Common myeloid progenitor, CD34-positive (primary cell): ENCODE measurements at places on chromosomes 13 and 19.

GRCh38 chr13:73715911-73716510 lies 418.2 kb downstream of the KLF12 start:
- peak; percentile 47 for DNase-seq

- DNase-seq = no peak
Measured at GRCh38 chr19:53013621-53014020, at the start of gene ERVV-1. Gene ERVV-1, plus strand, starts transcription at chr19:53013921. Its CDS starts 170 bp downstream, at chr19:53014091.

DNA sequence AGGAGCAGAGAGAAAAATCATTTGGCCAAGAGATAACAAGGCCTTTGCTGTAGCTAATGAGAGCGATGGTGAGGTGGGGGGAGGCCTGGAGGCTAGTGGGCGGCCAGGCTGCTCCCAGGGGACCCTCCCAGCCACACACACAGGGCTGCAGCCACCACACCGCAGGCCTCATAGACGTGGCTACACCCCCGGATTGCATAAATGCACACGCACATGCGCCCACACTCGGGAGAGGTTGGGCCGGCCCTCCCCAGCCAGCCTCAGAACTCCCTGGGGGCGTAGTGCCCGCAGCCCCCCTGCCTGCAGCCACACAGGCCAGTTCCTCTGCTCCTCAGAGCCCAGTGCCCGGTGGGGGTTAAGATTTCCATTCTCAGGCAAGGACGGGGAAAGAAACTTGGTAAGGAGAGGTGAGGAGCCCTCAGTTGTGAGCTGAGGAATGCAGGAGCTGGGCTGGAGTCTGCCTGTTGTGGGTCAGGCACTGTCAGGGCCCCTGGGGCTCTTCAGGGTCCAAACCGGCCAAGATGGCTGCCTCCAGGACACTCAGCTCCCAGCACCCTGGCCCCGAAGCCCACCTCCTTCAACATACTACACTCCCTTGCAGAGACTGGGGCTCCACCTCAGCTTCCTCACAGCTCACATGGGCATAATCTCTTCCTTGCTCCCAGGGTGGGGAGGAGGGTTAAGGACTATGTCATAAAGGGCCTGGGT lies 8.0 kb downstream of the PTH2 start:
- DNase-seq = no peak

GRCh38 chr13:77533875-77534788 lies 1.4 kb upstream of the SCEL start:
- DNase-seq = no peak

GRCh38 chr19:18259893-18260292 lies 14.4 kb downstream of the IQCN start:
- DNase-seq = peak; percentile 6

DNA sequence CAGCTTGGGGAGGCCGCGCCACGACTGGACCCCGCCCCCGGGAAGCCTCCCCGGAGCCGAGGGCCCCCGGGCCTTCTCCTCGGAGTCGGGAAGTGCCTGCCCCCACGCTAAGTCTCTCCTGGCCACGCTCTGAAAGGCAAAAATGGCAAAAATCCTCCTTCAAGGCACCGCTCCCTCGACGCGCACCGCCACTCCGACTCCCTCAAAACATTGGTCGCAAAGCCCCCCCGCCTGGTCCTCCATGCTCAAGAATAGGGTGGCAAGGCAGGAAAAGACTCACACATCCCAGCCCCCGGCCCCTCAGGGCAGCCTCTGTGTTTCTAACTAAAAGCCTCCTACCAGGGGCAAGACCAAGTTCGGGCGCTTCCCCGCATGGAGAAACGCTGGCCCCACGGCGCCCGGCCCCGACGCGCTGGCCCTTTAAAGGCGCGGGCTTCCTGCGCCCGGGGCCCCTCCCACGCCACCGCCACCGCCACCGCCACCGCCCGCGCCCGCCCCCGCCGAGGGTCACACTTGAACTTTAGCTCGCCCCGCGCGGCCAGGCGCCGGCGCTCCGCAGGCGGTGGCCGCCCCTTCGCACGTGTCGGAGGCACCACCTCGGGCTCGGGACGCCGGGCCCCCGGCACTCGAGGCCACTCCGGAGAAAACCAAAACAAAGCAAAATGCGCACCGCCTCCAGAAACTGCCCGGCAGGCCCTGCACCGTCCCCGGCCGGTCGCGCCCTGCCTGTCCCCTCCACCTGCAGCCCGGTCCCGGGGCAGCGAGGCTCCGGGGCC lies 1.9 kb downstream of the FOXO1 start:
- no peak for DNase-seq
